Stimulated activated CD4-positive, alpha-beta T cell treated with anti-CD3 and anti-CD28 coated beads, Interleukin-1b, Interleukin-23, amount 100 ng/mL, for 48 hours (primary cell): ENCODE measurements at places on chromosomes 2 and 18.

- DNase-seq, result no peak
Measured at GRCh38 chr2:86304416-86304815, 33.0 kb downstream of the REEP1 start.

- no peak for DNase-seq
Measured at GRCh38 chr2:26088038-26088643, 54.3 kb downstream of the RAB10 start.

DNA sequence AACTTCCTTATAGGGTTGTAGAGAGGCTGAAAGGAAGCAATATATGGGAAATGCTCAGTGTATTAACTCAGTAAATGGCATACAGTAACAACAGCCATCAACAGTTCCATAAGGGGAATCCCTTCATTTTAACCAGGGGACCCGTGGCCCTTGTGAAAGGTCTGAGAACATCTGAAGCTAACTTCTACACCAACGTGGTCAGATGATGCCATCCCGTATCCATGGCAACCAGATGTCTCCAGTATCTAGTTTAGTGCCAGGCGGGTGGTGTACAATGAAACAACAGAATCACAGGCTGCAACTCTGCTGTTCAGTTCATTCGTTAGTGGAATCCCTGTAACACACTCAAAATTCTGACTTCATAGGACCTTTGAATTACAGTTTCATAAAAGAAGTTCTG lies 162.3 kb downstream of the TGIF1 start:
- peak; percentile 22 for DNase-seq

DNA sequence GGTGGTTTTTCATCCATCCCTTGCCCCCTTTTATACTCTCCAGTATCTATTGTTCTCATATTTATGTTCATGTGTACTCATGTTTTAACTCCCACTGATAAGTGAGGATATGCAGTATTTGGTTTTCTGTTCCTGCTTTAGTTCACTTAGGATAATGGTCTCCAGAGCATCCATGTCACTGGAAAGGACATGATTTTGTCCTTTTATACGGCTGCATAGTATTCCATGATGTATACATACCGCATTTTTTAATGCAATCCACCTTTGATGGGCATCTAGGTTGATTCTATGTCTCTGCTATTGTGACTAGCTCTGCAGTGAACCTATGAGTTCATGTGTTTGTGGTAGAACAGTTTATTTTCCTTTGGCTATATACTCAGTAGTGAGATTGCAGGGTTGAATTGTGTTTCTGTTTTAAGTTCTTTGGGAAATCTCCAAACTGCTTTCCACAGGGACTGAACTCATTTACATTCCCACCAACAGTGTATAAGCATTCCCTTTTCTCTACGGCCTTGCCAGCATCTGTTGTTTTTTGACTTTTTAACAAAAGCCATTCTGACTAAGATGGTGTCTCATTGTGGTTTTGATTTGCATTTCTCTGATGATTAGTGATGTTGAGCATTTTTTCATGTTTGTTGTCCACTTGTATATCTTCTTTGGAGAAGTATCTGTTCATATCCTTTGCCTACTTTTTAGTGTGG lies 420.2 kb downstream of the THSD7B start:
- DNase-seq, result no peak

GRCh38 chr18:50009773-50010335 lies 185.1 kb downstream of the MYO5B start:
- peak; percentile 50 for DNase-seq

- no peak for DNase-seq
Measured at GRCh38 chr2:177740700-177741099, 331.9 kb downstream of the PDE11A start.

DNA sequence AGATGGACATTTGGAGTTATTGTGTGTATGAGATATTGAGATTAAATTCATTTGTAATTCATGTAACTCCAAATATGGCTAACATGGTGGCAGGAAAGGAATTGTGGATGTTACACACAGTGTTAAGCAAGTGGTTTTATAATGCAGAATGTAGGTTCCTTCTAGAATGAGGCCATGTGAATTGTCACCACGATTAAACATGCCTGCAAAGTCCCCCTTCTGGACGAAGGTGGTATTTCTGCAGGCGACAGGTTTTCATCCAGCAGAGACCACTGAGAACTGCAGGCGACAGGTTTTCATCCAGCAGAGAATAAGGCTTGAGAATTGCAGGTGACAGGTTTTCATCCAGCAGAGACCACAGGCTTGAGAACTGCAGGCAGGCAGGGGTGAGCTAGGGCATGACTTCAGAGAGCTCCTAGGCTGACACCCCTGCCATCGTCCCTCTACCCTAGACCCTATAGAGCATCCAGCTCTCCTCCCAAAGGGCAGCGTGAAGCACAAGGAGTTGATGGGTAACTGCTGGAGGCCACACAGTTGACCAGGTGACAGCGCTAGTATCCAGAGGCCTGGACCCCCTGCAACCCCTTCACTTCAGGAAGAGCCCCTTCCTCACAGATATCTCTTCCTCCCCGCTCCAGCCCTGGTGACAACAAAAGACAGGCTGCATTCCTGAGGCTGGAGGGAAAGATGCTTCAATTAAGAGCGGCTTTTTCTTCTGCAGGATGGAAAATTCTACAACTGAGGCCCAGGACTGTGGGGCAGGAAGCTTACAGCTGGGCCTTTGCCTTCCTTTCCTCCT lies 175.8 kb downstream of the LOXHD1 start:
- peak; percentile 40 for DNase-seq

DNA sequence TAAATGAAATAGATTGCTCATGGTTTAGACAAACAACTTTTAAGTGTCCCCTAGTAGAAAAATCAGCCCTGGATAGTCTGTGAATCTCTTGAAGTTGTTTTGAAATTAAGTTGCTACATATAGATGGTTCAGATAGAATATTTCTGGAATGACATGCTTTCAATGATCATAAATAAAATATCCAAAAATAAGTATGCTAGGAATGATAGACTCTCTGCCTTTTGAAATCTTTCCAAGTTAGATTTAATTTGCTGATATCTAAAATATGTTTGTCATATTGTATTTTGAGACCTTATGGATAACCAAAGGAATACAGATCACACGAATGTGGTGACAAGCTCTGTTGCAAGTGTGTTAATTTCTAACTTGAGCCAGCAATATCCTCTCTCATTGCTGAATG lies 488.7 kb downstream of the THSD7B start:
- no peak for DNase-seq

DNA sequence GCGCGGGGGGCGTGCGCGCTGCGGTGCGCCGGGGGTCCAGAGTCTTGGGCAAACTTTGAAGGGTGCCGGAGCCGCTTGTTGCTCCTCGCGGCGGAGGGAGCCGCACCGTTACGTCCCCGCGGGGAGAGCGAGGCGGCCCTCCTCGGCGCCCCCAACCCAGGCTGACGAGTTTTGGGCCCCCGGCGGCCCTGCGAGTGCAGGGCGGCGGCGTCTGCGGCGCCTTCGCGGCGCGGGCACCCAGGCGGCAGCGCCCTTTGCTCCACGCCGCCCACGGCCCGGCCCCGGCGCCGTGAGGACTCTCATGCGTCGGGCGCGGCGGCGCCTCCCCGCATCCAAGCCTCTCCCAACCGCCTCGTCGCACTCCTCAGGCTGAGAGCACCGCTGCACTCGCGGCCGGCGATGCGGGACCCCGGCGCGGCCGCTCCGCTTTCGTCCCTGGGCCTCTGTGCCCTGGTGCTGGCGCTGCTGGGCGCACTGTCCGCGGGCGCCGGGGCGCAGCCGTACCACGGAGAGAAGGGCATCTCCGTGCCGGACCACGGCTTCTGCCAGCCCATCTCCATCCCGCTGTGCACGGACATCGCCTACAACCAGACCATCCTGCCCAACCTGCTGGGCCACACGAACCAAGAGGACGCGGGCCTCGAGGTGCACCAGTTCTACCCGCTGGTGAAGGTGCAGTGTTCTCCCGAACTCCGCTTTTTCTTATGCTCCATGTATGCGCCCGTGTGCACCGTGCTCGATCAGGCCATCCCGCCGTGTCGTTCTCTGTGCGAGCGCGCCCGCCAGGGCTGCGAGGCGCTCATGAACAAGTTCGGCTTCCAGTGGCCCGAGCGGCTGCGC lies 814 bp downstream of the FZD7 start:
- DNase-seq, result peak; percentile 22

DNA sequence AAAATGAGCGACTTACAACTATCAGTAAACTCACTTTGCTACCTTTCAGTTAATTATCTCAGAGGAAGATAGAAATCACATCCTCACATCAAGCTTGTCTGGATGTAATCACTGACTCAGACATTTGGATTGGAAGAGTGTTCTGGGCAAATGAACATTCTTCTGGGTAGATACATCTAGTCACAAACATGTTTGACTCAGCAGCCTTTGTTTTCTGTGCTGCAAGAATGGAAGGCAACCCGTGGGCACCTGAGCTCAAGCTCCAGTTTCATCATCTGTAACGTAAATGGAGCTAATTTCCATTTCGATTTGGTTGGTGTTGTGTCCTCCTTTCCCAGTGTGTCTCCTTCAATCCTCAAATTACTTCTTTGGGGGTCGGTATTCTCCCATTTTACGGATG lies 58.5 kb downstream of the ACAA2 start:
- DNase-seq, result no peak

GRCh38 chr2:228653884-228654283 lies 472.4 kb upstream of the SPHKAP start:
- DNase-seq, result no peak

DNA sequence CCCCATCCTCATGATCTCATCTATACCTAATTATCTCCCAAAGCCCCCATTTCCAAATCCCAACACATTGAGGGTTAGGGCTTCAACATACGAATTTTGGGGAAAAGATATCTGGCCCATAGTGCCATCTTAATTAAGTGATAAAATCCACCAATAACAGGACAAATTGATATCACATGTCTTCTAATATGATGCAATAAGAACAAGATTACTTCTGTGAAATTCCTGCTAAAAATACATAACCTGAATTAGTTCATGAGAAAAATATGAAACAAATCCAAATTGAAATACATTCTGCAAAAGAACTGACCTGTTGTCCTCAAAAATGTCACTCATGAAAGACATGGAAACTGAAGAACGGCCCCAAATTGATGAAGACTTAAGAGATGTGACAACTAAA lies 28.8 kb downstream of the FOXI3 start:
- no peak for DNase-seq

GRCh38 chr2:97706708-97707345 lies 6.5 kb upstream of the ZAP70 start:
- no peak for DNase-seq

GRCh38 chr2:184756161-184756560 lies 157.8 kb downstream of the ZNF804A start:
- no peak for DNase-seq

- DNase-seq, result no peak
Measured at GRCh38 chr2:227888289-227888688, 16.9 kb downstream of the DAW1 start.

GRCh38 chr2:136238286-136239078 lies 120.5 kb upstream of the CXCR4 start:
- DNase-seq, result peak; percentile 34

DNA sequence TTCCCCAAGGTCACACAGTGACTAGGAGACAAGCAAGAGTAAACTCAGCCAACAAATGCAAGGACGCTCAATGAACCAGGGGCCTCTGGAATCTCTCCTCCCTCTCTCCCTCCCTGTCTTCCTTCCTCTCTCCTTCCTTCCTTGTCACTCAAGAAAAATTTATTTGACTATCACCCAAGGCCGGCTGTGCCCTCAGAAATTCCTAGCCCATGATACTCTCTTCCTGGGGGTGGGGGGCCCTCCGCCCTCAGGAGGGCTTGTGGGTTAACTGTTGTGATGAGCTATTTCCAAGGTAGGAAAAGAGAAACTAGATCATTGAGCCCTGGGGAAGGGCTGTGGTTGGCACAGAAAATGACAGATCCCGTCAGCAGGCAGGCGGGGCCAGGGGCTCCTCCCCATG lies 21.7 kb downstream of the INHBB start:
- no peak for DNase-seq

DNA sequence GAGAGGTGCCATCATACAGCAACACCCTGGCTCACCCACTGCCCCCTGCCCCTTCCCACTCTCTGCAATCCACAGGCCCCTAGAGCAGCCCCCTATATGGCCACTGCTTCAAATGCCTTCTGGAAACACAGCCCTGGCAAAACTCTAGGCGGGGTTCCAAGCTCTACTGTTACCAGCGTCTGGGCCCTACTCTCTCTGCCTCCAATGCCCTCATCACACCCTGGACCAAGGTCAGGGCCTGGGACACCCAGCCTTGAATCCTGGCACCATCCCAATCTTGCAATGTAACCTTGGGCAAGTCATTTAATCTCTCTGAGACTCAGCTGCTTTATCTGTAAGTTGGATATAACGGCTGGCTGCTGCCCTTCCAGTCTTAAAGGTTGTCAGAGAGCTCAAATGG lies 39.2 kb upstream of the LOXHD1 start:
- DNase-seq, result no peak

- no peak for DNase-seq
Measured at GRCh38 chr18:48021273-48021914, 90.9 kb upstream of the SMAD2 start.

DNA sequence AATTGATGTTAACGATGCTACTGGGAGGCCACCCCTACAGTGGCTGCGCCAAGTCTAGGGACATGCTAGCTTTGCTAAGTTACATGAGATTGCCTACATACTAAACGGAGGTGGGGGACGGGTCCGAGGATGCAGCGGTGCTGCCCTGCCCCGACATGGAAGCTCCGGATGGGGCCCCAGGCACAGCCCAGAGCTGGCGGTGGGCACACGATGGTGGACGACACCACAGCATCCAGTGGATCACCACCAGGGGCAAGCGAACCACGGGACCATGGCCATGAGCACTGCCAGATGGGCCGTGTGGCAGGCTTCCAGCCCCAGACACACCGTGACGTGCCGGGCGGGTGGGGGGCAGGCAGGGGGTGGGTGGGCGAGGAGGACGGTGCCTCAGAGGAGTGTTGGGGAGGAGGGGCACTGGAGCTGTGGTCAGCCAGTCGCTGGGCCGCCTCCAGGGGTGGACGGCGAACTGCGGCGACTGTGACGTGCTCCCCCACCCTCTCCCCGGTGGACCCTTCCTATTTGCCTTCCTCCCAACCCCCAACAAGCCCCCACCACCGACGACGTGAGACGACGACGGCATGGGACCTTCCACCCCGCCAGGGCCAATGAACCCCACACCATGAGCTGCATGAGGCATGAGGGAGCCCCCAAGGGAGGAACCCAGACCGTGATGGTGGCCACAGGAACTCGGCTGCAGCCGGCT lies 90.6 kb upstream of the ANKRD30BL start:
- DNase-seq, result no peak

GRCh38 chr2:35651688-35652323 lies 703.8 kb upstream of the CRIM1 start:
- no peak for DNase-seq

GRCh38 chr2:24342110-24342910 lies 18.0 kb downstream of the ITSN2 start:
- no peak for DNase-seq

- DNase-seq, result no peak
Measured at GRCh38 chr2:65017335-65017734, 28.1 kb downstream of the SLC1A4 start.

GRCh38 chr2:63544017-63544627 lies 44.2 kb downstream of the WDPCP start:
- DNase-seq, result no peak

GRCh38 chr2:85470850-85471800 lies 52.6 kb downstream of the SH2D6 start:
- DNase-seq, result no peak

- DNase-seq, result peak; percentile 68
Measured at GRCh38 chr2:136008205-136008865, 22.9 kb upstream of the DARS1 start.

- no peak for DNase-seq
Measured at GRCh38 chr2:85399183-85399455, 11.0 kb downstream of the CAPG start.

- DNase-seq, result no peak
Measured at GRCh38 chr2:234025466-234025865, 25.0 kb upstream of the SPP2 start.
